Hypothalamus (tissue), 51 donors: ENCODE measurements at places on chromosomes 13 and 19.

GRCh38 chr19:18481505-18482222 is 40.2 kb downstream of the ELL start:
- DNase-seq: no peak

DNA sequence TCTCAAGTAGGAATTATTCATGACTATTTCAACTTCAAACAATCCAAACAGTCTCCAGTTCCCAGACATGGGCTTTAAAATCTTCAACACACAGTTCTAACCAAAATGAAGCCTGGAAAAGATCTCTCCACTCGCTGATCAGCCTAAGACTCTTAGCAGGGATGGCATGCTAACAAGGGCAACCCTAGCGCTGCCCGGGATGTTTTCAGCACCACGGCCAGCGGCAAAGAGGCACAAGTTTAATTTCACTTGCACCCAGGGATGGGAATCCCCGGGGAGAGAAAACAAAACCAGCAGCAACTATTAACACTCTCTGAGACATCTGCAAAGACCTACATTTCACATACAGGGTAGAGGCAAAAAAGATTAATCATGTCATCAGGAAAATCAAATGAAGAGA is 43.0 kb downstream of the CACNA1A start:
- no peak for DNase-seq

DNA sequence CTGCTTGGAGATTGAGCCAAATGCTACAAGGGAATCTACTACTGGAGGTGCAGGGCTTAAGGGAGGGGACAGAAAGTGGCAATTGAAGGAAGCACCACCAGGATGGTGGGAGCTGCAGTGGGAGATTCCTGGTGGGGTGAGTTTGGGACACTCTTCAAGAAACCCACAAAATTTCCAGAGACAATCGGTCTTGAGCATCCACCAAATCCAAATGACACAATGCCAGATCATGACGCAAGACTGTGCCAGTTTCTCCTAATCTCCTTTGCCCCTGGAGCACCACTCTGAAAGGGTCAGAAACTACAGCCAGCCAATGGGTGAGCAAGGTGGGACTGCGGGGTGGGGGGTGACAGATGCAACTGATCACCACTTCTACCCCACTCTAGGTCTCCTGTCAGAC is 78.7 kb downstream of the LRRC63 start:
- no peak for DNase-seq

DNA sequence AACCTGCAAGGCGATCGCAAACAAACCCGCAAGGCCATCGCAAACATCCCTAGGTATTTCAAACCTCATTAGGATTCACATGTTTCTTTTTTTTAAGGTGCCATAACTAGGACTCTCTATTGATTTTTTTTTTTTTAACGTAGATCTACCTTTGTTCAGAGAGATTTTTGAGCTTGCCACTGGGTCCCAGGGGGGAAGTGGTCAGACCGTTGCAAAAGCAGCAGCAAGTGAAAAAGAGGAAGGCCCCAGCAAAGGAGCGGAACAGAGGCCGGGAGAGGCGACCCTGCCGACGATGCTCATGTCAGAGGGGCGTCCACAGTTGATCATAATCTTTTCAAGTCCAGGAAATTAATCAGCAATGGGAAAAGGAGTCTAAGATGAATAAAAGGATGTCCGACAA is 32.7 kb upstream of the FLT1 start:
- no peak for DNase-seq

DNA sequence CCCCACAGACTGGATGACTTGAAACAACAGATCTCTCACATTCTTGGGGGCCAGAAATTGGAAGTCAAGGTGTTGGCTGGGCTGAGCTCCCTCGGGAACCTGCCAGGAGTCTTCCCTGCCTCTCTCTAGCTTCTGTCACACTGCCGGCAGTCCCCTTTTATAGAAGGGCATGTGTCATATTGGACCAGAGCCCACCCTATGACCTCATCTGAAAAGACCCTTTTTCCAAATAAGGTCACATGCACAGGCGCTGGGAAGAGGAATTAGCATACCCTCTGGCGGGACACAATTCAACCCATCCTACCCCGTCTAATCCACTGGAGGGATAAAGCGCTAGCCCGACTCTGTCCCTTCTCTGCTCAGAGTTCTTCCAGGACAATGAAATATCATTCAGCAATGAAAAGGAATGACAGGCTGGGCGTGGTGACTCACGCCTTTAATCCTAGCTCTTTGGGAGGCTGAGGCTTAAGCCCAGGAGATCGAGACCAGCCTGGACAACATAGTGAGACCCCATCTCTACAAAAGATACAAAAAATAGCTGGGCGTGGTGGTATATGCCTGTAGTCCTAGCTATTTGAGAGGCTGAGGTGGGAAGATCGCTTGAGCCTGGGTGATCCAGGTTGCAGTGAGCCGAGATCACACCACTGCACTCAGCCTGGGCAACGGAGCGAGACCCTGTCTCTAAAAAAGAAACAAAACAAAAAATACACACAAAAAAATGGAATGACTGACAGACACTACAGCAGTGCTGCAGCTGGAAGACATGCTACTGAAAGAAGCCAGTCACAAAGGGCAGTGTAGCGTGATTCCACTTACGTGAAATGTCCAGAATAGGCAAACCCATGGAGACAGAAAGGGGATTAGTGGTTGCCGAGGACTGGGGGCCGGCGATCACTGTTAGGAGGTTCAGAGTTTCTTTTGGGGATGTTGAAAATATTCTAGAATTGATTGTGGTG is 28.5 kb downstream of the MEIS3 start:
- no peak for DNase-seq

GRCh38 chr19:35524181-35524837 is 3.8 kb downstream of the SBSN start:
- no peak for DNase-seq

GRCh38 chr19:41871573-41872383 is 5.3 kb upstream of the CD79A start:
- no peak for DNase-seq

DNA sequence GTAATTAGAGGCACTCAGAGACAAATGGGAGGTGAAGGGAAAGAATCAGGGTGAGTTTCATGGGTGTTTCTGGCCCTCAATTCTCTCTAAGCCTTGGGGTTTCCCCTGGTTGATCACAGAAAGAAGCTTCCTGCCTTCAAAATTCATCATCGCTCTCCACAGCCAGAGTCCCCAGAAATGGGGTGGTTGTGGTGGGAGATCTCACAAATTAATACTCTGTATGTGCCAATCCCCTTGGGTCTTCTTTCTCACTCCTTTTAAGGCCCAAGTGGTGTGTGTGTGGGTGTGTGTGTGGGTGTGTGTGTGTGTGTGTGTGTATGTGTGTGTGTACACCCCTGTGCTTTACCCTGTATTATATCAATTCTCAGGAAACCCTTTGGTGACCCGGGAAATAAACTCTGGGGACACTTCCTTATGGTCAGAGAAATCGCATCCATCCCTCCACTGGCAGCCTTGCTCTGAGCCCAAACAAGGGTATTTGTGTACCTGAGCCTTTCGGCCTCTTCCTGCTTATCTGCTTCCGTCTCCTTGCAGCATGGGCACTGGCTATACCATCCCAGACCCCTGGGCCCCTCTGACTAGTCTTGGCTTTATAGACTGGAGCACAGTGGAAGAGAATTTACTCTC is 2.8 kb upstream of the FCGBP start:
- no peak for DNase-seq

GRCh38 chr13:56561327-56561726 is 579.4 kb upstream of the PRR20A start:
- DNase-seq: no peak

DNA sequence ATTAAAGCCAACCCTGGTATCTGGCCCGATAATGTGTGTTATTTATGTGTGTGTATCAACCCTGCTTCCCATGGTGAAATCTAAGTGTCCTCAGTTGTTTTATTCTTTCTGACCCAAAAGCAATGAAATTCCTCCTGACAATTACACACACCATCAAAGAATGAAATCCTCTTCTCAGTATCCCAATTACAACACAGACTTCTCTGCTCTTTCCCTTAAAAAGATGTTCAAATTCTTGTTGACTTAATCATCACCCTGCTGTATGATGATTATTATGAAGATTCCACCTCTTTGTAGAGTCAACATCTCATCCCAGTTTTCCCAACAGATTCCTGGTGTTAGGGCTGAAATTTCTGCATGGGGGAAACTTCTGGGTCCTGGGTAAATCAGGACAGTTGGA is 8.9 kb upstream of the TRPC4 start:
- DNase-seq: no peak

DNA sequence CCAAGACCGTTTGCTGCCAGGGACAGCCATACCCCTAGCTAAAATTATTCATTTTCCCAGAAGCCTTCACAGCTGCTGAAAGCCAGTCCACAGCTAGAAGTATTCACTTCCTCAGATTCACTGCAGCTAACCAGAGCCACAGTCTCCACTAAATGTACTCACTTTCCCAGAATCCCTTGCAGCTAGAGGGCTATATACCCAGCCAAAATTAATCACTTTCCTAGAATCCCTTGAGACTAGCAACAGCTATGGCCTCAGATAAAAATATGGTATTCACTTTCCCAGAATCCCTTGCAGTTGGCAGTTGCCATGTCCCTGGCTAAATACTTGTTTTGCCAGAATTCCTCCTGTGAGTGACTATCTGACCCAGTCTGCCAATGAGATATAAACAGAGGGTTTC is 13.8 kb upstream of the MEIS3 start:
- no peak for DNase-seq

DNA sequence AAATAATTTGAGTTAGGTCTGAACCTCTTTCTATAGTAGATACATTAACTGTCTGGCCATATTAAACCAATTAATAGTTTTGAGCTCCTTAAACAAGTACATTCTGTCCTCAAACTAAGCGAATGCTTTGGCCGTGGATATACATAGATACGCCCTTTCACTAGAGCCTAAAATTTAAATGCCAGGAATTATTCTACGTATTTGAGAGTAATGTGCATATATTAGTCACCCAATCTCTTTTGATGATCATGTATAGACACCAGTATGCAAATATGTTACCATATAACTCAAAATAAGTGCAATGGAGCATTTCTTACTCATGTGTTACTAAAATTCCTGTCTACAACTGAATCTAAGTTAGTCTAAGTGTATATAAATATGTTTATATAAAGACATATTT is 70.4 kb downstream of the FLT1 start:
- no peak for DNase-seq

GRCh38 chr13:49933511-49933910 is 2.6 kb downstream of the SPRYD7 start:
- no peak for DNase-seq

GRCh38 chr19:43582495-43582894 is 6.9 kb downstream of the PINLYP start:
- DNase-seq: no peak

GRCh38 chr13:25207291-25207810 is 35.3 kb upstream of the AMER2 start:
- no peak for DNase-seq

DNA sequence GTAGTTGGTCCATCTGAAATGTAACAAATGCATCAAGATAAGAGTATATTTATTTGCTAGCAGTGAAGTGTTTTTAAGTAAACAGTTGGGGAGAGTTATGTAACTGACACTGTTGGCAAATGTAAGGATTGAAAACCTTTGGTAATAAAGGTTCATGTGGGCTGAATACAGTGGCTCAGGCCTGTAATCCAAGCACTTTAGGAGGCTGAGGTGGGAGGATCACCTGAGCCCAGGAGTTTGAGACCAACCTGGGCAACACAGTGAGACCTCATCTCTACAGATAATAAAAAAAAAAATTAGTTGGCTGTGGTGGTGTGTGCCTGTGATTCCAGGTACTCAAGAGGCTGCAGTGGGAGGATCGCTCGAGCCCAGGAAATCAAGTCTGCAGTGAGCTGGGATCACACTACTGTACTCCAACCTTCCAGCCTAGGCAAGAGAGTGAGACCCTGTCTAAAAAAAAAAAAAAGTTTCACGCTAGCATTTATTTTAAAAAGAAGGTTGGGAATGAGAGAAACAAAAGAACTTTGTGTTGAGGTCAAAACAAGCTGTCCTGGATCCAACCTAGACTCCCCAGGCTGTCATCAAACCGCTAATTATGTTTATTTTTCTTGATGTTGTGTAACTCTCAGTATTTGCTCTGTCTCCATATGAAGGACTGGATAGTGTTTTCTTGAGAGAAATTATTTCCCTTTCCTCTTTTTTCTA is 20.7 kb downstream of the SETDB2 start:
- DNase-seq: no peak

DNA sequence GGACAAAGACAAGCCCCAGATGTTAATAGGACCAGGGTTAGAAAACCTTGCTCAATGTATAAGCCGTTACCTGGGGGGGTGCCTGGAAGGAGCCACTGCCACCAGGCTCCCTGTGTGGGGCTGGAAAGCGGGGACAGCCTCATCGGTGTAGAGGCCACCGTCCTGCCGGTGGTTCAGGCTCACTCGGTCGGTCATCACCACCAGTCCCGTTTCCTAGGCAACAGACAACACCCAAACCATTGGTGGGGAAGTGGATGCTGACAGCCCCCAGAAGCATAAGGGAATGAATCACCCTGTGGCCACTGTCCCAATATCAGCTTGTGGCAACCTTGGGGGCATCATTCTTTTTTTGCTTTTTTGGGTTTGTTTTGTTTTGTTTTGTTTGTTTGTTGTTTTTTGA is 55.8 kb downstream of the CPAMD8 start:
- DNase-seq: no peak

DNA sequence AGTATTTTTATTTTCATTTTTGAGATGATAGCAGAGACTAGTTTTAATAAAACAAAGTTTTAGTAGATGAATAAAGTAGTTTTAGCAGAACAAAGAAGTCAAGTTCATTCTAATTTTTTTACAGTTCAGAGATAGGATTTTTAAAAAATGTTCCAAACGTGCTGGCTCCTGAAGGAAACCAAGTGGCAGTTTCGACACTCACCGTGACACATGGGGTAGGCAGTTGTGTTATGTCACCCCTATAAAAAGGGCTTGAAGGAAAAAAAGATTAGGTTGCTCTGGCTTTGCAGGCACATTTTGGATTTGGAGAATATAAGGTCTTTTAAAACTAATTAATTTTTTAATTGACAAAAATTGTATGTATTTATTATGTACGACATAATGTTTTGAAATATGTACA is 305.2 kb downstream of the NDFIP2 start:
- DNase-seq: no peak

DNA sequence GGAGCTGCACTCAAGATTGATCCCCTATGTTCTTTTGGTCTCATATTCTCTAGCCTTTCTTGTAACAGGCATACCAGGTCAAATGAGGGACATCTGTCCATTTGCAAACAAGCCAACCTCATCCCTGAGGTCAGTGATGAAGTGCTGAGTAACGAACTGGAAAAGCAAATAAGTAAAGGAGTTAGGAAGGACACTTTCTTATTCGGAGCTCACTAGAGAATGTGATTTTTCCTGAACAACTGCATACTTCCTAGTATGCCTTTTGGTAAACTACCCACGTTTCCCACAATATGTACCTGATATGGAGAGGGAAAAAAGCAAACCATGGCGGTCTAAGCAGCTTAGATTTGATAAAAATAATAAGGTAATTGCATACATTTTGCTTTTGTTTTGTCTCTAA is 91.0 kb upstream of the MYCBP2 start:
- DNase-seq: no peak

DNA sequence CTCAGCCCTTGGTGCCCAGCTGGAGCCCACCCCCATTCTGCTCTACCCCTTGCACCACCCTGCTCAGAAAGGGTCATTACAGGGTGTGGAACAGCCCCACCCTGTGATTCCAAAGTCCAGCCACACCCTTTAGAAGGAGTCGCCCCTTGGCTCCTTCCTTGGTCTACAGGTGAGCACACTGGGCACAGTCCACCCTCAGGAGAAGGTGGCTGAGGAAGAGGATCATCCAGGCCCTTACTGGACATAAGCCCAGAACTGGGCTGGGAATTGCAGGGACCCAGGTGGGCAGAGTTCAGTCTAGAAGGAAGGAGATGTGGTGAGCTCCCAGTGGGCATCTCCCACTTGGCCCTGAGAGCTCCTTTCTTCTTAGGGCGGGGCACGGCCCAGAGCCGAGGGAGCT is 8.6 kb downstream of the SLC46A3 start:
- DNase-seq: no peak
